ENCODE measurements at places on chromosomes 4 and X.

GRCh38 chr4:66123190-66123589 is 452.9 kb upstream of the EPHA5 start:
- peak; percentile 43 for DNase-seq

GRCh38 chr4:120329386-120329785 is 262.7 kb upstream of the MAD2L1 start:
- no peak for DNase-seq

GRCh38 chrX:47991263-47992094 is 12.3 kb downstream of the ZNF182 start:
- peak; percentile 41 for DNase-seq

GRCh38 chr4:4455210-4455865 is 68.4 kb downstream of the NSG1 start:
- DNase-seq, result no peak

DNA sequence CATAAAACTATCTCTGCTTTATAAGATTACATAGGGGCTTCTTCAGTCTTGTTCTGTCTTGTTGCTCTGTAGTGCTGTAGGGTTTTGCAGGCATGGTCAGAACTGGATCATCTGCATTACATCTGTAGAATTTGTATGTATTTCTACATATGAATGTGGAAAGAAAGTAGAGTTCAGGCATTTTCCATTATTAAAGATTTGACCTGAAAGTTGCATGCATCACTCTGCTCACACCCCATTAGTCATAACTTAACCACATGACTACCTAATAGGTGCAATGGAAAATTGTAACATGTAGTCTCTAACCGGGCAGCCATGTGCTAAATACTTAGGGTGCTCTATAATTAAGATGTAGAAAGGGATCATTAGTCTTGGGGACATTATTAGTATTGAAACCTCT is 45.7 kb upstream of the AGA start:
- no peak for DNase-seq

- peak; percentile 9 for DNase-seq
These were observed 22.4 kb downstream of the TMEM33 start for GRCh38 chr4:41957634-41958033.

DNA sequence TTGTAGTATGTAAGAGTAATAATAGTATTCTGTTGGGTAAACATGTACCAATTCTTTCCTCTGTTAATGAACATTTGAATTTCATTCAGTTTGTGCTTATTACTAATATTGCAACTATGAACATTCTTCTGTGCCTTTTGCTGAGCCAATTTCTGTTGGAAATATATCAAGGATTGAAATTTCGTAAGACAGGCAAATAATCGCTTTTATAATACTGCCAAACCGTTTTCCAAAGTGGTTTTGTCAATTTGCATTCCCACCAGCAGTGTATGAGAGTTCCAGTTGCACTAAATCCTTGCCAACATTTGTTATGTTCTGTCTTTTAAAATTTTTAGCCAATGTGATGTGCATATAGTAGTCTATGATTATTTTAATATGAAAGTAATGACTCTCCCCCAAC is 38.6 kb downstream of the MAGEB17 start:
- DNase-seq, result no peak

GRCh38 chr4:17760626-17761025 is 20.8 kb downstream of the FAM184B start:
- DNase-seq, result no peak

DNA sequence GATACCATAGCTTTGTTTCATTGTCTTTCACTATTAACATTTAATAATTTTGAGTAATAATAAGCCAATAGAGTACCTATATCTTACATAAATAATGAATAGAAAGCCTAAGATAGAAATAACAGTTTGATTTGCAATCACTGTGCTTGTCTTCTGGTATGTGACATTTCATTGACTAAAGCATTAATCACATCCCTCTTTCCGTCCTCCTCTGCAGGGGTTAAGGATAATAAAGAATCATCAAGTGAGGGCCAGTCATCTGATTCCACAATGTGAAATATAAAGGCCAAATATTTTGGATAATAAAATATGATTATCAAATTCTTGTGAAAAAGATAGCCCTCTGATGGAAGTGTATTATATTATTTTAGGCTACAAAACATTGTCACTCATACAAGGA is 2073.4 kb downstream of the ARAP2 start:
- peak; percentile 77 for DNase-seq

DNA sequence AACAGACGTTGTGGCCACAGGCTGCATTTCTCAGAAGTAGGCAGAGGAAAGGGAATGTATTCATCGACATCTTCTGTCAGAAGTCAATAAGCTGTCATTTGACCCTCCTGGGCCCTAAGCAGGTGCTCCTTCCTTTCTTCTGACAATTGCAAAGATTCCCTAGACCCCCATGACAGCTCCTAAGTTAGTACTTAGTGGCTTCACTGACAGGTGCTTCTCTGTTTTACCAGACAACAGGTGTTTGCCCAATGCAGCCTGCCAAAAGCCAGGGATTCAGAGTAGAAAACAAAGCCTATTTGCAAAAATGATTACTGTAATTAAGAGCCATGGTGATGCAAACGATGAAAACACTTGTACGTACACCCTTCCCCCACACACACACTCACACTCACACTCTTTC is 7.5 kb upstream of the FGF5 start:
- DNase-seq, result no peak

DNA sequence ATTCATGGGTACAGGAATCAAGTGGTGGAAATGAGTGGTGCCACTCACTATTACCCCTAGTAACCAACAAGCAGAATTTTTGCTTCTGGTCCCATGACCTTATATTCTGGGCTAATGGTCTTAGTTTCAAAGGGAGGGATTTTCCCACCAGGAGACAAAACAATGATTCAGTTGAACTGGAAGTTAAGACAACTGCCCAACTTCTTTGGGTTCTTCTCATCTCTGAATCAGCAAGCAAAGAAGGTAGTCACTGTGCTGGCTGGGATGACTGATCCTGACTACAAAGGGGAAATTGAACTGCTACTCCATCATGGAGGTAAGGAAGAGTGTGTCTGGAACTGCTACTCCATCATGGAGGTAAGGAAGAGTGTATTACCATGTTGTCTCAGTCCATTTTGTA is 87.2 kb downstream of the IL13RA2 start:
- no peak for DNase-seq

- peak; percentile 16 for DNase-seq
These were observed 438.7 kb downstream of the RPA4 start for GRCh38 chrX:97322401-97322800.

DNA sequence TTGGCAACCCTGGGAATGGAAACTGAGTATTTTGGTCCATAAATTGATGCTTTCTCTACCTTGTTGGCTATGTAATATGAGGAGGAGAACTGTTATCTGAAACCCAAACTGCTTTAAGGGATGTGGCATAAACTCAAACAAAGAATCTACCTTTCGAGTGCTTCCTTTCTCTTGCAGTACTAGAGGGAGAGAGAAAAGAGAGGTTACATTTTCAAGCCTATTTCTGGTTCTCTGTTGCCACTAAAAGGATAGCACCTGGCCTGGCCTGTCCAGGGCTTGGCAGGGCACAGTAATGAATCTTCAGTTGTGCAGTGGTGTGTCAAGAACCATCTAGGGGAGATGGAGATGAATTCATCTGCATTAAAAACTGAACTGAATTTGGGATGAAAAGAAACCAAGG is 308.6 kb downstream of the PTTG2 start:
- no peak for DNase-seq

DNA sequence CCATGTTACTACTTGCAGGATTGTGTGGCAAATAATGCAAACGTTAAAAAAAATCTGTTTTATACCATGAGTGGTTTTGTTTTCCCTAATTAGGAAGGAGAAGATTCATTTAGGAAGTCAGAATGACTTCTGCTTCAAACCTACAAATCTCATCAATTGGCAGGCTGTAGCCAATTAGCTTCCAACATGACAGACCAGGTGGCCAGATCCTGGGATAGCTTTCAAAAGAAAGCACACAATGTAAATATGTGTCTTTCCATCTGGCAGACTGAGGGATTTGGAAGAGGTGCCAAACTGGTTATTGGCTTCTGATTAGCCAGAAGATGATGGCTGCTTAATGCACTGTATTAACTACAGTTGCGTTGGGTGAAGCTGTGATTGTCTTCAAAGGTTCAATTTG is 432.8 kb downstream of the ANKRD50 start:
- DNase-seq, result no peak

DNA sequence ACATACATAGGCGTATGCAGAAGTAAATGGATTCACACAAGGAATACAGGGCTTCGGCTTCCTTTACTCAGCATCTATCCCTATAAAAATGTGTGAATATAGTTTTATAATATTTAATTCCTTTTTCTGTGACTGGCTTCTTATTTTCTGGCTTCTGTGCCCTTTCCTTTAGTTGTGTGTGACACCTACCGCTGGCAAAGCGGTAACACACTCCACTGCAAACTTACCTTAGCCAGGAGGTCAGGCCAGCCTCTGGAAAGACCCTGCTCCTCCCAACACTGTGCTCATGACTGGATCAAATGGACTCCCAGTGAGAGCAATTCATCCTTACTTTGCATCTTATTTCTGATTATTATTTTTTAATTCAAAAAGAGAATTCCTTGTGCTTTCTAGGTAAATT is 244.2 kb downstream of the ANK2 start:
- peak; percentile 20 for DNase-seq

DNA sequence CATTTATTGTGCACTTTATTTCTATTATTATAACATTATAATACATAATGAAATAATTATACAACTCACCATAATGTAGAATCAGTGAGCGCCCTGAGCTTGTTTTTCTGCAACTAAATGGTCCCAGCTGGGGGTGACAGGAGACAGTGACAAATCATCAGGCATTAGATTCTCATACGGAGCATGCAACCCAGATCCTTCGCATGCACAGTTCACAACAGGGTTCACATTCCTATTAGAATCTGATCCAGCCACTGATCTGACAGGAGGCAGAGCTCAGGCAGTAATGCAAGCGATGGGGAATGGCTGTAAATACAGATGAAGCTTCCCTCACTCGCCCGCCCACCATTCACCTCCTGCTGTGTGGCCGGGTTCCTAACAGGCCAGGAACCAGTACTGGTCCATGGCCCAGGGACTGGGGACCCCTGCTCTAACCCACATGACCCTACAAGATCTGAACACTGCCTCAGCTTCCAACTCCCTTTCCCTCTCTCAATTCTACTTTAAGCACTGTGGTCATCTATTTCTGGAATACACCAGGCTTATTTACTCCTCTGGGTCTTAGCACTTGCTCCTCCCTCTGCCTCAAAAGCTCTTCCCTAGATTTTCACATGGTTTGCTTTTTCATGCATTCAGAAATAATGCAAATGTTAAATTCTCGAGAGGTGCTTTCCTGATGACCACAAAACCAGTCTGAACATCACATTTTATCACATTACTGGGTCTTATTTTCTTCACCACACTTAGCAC is 166.8 kb upstream of the HCCS start:
- peak; percentile 82 for DNase-seq

GRCh38 chr4:123930996-123931395 is 534.4 kb downstream of the SPRY1 start:
- DNase-seq, result no peak

GRCh38 chrX:5236096-5236495 is 992.6 kb downstream of the NLGN4X start:
- DNase-seq, result peak; percentile 0

DNA sequence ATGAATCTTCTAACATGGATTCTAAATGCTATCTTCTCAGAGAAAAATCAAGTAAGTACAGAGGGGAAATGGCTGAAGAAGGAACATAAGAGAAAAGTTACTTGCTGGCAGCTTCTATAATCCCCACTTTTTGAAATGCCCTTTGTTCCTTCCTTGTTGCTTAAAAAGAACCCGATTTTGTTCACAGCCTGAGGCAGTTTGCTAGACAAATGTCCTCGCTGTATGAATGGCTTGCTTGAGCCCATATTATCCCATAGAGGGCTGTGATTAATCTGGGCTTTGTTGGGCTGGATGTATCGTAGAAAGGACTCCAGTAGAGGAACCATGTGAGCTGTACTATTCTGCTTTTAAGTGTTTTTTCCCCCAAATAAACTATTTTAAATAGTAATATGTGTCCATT is 134.3 kb upstream of the FGF13 start:
- DNase-seq, result no peak

- DNase-seq, result peak; percentile 72
These were observed 9.2 kb upstream of the MAML3 start for GRCh38 chr4:140163029-140163810.

DNA sequence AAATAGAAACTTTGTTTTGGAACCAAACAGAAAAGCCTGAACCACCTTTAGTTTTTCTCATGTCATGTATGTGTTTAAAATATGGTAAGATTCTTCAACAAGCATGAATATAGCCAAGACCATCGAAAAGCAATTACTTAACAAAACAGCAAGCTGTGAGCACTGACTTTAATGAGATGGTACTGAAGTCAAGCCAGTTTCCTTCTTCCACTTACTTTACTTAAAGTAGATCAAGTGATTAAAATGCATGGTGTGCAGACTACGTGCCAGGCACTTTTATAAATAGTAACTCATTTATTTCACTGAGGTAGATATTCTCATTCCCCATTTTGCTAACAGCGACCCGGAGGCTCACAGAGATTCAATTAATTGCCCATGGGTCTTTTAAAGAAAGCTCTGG is 46.2 kb upstream of the FGFBP2 start:
- no peak for DNase-seq

DNA sequence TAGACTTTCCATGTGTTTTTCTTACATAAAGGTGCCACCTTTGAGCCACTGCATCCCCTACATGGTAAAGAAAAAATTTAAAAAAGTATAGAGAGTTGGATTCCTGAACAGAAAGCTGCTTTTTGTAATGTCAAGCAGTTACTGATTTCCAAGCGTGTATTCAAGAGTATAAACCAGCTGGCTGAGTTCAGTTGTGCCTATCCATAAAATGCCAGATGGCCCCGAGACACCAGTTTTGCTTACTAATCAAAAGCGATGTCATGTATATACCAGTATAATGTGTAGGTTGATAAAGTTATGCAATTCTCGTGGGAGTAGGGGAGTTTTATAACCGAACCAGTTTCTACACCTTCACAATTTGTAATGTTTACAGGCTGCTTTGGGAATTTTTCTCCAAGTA is 26.2 kb upstream of the PNPLA4 start:
- no peak for DNase-seq

- DNase-seq, result no peak
These were observed 50.0 kb downstream of the CLCN5 start for GRCh38 chrX:49972328-49972860.

- DNase-seq, result peak; percentile 97
These were observed 1.3 kb downstream of the MAGED2 start for GRCh38 chrX:54808605-54809483.

- no peak for DNase-seq
These were observed 64.2 kb upstream of the SPP1 start for GRCh38 chr4:87911252-87911774.

DNA sequence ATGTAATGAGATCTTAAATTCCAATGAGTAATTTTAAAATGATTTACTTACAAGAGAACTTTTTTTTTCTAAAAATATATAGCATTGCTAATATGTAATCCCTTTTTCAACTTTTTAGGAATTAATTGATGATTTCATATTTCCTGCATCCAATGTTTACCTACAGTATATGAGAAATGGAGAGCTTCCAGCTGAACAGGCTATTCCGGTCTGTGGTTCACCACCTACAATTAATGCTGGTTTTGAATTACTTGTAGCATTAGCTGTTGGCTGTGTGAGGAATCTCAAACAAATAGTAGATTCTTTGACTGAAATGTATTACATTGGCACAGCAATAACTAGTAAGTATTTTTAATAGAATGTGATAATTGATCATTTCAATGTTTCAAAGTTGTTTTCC is 113.2 kb downstream of the USP9X start:
- no peak for DNase-seq

- DNase-seq, result no peak
These were observed 114.0 kb upstream of the DCLK2 start for GRCh38 chr4:149964001-149964796.
